ENCODE measurements at places on chromosomes 4 and X. TPM values are rescaled to one million over a fixed set of nuclear protein-coding genes. Genes with fewer than 3 reads are reported as not detected.

Gene CCDC160
- not detected for total RNA-seq

Gene GSX2
- total RNA-seq = not detected

Gene SFRP2
- 1.8 TPM for total RNA-seq

Gene USP53
- 69.2 TPM for total RNA-seq

Gene FDCSP
- total RNA-seq = not detected

Gene FAM47A
- not detected for total RNA-seq

Gene SSX2B
- total RNA-seq = not detected

Gene PLS3
- 309 TPM for total RNA-seq

Gene SH3RF1
- 57.8 TPM for total RNA-seq

Gene ZCCHC12
- total RNA-seq = not detected

Gene CXorf51A
- total RNA-seq = not detected

All from fibroblast of the aortic adventitia (primary cell).